ENCODE measurements at places on chromosomes 3 and 15. TPM values are rescaled to one million over a fixed set of nuclear protein-coding genes. Genes with fewer than 3 reads are reported as not detected.

DNA sequence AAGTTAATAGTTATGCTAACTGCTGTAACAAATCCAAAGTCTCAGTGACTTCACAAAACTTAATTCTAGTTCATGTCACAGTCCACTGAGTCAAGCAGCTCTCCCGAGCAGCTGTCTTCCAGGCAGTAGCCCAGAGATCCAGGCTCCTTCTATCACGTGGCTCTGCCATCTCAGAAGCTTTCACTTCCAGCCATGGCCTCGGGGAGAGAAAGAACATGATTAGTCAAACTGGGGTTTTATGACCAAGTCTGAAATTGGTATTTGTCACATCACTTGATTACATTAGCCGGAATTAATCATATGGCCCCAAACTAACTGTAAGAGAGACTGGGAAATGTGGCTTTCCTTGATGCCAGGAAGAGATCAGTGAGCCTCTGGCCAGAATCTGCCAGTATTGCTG is 70.2 kb upstream of the DGKG start:
- H3K27ac ChIP-seq: no peak overlapping the region
- no peaks in the 10 kb centered on the region for H3K4me1 ChIP-seq
- no peak for DNase-seq
- H3K27me3 ChIP-seq: peaks cover 3% of the 10 kb centered on the region
- H3K36me3 ChIP-seq: no peaks in the 10 kb centered on the region

The CCK gene
- total RNA-seq: not detected

The HDC gene
- total RNA-seq: not detected

The DHX30 gene
- 68.7 TPM for total RNA-seq

DNA sequence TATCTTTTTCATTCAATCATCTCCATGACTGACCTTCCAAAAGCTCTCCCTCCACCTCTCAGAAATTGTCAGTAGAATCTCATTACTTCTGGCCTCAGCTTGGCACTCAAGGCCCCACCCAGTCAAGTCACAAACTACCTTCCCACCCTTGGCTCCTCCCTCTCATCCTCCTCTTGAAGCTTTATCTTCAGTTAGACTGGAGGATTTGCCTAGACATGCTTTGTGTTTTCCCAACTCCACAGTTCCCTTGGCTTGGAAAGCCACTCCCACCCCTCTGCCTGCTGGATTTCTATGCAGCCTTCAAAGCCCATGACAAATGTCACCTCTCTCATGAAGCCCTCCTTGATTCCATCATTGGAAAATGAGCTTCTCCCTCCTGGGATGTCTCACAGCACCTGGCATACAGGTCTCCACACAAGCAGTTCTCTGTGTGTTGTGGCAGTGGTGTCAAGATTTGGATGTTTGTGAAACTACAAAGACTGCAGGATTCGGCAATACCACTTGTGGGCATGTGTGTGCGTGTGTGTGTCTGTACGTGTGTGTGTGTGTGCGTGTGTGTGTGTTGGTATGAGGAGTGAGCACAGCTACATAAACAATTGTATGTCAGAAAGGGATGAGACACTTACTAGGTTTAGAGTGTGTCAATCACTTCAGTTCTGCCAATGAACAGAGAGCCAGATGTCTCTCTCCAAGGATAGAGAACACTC is 45.3 kb upstream of the VPS8 start:
- no peak overlapping the region for H3K4me3 ChIP-seq
- no peak for DNase-seq
- no peaks in the 10 kb centered on the region for H3K4me1 ChIP-seq
- H3K36me3 ChIP-seq: no peaks in the 10 kb centered on the region
- H3K27me3 ChIP-seq: peaks cover 12% of the 10 kb centered on the region
- no peak overlapping the region for H3K27ac ChIP-seq

- H3K36me3 ChIP-seq: peaks cover 2% of the 10 kb centered on the region
- H3K4me3 ChIP-seq: no peak overlapping the region
- H3K27me3 ChIP-seq: peaks cover 3% of the 10 kb centered on the region
These were observed 69.4 kb downstream of the CRTC3 start for GRCh38 chr15:90599116-90599515.

DNA sequence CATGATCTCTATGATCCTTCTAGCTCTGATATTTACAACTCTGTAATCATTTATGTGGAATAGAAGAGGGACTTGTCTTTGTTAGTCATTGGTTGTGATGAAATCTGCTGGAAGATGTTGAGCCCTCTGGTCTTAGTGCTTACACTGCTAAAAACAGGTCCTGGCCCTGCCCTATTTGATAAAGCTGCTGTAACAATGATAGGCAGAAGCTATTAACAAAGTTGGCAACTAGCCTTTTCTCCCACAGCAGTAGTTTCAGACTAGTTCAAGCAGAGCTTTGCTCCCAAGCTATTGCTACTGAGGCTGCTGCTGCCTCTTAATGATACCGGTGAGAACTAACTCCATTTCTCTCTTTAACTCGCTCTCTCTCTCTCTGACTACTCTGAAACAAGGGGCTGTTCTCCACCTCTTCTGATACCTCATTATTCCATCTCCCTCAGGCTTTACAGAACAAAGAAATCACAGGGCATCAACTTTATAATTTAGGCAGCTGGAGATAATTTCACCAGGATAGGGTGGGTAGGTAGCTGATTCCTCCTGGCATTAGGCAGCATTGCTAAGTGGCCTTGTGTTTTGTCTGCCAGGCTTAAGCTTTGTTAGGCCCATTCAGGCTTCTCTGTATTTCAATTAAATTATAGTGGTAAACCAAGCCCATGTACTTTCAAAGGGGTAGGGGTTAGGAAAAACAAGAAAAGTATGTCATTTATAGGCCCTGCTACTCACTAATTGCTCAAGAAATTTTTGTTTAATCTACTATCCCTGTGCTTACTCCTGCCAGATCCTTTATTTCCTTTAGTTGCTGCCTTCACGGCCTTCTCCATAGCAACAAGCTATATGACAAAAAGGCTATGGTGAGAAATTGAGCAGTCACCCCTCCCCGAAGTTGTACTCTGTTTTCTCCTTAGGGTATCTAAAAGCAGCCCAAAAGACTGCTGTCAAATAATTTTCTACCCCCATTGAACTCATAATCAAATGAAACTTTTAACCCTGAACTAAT is 139.6 kb downstream of the RBPMS2 start:
- DNase-seq: no peak
- H3K27me3 ChIP-seq: peaks cover 3% of the 10 kb centered on the region
- H3K27ac ChIP-seq: peak overlapping the region; percentile 96

Data from endothelial cell (in vitro differentiated cells).